ENCODE measurements at places on chromosomes 5 and 9.

- DNase-seq, result no peak
These were observed 584.6 kb downstream of the ANXA1 start for GRCh38 chr9:73736270-73736669.

DNA sequence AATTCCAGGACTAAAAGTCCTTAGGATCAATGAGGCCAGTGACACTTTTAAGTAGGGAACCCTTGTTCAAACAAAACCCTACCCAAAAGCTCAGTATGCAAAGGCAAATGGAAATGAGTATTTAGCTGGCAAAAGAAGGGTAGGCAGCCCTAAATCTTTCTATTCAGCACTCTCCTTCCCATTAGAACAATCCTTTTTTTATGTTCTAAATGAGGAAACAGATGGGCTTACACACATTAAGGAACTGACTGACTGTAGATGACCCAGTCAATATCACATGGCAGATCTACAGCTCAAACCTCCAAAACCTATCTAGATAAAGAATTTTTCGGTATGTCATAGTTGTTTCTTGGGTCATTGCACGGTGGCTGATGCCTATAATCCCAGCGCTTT lies 7.2 kb downstream of the CSNK1A1 start:
- DNase-seq, result peak; percentile 41

DNA sequence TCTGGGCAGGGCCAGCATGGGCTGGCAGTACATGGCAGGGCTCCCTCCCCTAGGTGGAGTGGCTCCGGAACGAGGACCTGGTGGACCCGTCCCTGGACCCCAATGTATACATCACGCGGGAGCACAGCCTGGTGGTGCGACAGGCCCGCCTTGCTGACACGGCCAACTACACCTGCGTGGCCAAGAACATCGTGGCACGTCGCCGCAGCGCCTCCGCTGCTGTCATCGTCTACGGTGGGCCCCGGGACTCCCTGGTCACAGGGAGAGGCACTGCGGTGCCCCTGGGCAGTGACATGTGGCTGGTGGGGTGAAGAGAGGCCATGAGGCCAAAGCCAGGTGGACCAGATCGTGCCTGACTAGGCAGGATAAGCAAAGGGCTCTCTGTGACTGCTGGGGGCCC lies 30.4 kb downstream of the HK3 start:
- DNase-seq, result no peak

DNA sequence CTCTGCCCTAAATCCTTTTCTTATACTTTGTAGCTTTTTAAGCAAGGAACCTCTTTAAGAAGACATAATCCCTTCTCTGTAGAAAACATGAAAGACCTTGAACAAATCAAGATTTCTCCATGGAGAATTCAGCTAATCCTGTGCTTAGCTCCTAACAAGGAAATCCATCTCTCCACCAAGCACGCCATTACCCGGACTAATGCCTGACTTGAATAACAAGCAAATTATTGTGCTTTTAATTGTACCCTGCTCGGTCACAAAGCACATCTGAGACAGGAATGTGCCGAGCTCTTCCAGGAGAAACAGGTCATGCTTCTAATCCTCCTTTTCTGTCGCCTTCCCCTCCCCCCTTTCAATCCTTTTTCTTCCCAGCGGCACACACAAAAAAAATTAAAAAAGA lies 141.3 kb downstream of the PSAT1 start:
- DNase-seq, result no peak

- no peak for DNase-seq
These were observed 95.8 kb upstream of the RETREG1 start for GRCh38 chr5:16712620-16713019.

GRCh38 chr9:136799854-136800657 lies 3.9 kb downstream of the CCDC183 start:
- DNase-seq, result peak; percentile 61

GRCh38 chr5:173279166-173279565 lies 44.2 kb upstream of the NKX2-5 start:
- DNase-seq, result no peak

DNA sequence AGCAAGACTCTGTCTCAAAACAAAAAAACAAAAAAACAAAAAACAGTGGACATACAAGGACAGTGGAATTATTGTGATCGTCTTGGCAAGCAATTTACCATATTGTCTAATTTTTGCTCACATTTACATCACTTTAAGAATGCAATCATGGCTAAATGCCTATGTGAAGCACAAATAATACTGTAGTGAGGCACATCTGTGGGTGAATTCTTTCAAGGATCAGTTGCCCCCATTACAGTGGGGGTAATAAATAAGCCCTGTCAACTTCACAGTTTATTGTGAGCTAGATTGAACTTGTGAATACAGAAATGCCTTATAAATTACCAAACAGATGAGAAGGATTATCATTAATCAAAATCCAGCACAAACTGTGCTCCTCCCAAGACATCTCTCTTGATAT lies 150.2 kb upstream of the PAPPA start:
- DNase-seq, result no peak

DNA sequence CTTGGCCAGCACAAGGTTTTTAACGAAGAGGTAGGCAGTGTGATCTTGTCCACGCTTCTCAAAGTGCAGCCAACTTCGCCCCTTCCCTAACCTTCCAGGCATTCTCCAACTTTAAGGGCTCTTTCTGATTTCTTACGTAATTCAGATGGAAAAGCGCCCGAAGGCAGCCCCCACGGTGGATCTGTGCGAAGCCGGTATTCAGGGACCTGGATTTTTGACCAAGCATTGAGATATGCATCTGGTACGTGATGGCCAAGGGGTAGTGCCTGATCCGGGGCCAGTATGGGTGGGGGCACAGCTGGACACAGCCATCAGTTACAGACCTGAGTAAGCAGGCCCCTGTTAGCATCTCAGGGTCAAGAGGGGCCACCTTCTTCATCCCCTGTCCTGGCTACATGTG lies 80.0 kb downstream of the AMBP start:
- no peak for DNase-seq

DNA sequence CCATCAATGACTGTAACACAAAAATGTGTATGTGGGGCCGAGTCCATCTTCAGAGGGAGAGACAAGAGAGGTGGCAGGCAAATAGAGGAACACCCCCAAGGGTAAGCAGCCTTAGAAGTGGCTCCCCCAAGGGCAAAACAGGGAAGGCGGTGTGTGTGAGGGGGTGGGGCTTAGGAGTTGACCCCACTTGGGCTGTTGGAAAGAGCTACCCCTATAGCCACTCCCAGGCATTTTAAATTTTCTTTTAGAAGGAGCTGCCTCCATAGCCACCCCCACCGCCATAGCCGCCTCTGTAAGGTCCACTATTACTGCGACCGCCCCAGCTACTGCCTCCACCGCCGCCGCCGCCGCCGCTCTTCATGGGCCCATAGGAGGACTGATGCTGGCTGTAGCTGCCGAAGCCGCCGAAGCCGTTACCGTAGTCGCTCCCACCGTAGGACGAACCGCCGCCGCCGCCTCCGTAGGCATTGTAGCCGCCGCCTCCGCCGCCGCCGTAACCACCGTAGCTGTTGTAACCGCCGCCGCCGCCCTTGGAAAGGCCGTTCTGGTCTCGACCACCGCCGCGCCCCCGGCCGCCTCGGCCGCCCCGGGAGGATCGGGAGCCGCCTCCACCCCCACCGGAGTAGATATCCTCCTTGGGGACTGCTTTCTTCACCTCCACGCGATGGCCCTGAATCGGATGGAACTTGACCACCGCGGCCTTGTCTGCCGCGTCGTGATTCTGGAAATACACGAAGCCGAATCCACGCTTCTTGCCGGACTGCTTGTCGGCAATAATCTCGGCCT lies 1.1 kb downstream of the HNRNPA0 start:
- DNase-seq, result peak; percentile 31

DNA sequence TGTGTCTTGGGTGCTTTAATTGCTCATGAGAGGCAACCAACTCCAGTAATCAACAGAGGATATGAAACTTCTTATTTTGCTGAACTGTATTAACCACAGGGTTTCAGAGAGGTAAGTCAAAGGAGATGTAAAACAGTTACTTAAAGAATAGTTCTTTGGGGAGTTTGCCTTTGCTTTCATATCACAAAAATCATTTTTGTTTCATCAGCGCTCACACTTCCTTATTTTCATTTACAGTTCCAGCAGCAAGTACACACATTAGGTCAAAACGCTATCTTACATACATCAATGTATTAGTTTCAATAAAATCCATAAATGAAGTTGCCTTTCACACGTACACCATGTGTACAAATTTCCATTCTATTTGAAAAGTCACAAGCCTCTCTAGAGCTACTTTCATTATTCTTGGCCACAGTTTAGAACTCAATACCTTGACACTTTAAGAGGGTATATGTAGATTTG lies 50.1 kb downstream of the ST8SIA4 start:
- DNase-seq, result peak; percentile 98

GRCh38 chr5:98031496-98031895 lies 742.0 kb upstream of the RGMB start:
- peak; percentile 16 for DNase-seq

GRCh38 chr5:32225445-32225844 lies 51.3 kb upstream of the GOLPH3 start:
- no peak for DNase-seq

GRCh38 chr5:125113328-125113727 lies 366.9 kb upstream of the ZNF608 start:
- peak; percentile 77 for DNase-seq

DNA sequence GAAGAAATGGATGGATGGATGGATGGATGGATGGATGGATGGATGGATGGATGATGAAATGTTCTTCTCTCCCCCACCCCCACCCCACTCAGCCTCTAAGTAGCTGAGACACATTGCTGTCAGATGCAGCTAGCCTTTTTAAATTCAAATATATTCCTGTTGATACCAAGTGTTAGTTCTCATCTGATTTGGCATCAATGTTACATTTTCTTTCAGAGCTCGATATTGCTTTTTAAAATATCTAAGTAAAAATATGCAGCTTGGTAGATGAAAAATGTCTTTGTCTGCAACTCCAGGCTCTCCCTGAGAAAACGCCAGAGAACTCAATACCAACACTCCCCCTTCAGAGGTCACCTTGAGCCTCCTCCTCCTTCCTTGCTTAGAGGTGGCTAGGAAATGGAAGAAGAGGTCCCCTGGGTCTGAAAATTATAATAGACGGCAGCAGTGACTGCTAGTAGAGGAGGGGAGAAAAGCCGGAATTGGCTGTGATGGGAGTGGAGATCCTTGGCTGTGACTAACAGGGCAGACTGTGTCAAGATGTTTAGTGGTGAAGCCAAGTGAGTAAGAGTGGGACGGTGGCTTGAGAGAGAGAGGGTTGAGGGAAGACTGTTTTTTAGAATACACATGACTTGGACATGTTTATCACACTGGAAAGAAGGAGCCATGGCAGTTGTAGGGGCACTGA lies 156.0 kb downstream of the ZNF462 start:
- no peak for DNase-seq

GRCh38 chr5:3607541-3608181 lies 12.0 kb downstream of the IRX1 start:
- DNase-seq, result no peak

DNA sequence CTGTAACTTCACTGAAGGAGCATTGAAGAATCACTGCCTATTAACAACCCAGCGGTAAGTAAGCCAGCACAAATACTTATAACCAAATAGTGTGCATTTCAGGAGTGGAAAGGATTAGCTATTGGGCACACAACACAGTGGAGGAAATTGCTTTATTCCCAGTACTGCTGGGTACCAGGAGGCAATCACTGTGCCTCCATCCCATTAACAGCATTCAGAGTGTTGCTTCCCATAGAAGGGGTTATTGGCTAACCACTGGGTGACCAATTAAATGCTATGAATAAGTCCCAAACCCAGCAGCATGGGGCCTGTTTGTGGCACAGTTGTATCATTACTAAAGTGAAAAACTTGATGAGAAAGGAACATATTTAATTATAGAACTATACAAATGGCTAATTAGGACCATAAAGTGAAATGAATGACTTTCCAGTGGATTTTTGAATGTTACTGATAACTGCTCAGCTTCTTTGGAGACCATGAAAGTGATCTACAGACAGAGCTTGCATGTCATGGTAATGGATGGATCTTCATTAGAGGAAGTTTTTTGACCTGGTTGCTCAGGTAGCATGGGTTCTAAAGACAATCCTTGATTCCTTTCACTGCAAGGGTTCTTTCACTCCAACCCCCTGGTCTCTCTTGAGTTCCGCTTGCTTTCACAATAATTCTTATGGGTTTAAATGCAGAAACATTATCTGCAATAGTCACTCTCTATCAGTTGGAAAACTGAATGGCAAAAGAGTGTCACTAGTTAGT lies 413.3 kb upstream of the RORB start:
- DNase-seq, result no peak

- DNase-seq, result no peak
These were observed 37.2 kb downstream of the FAM240B start for GRCh38 chr9:38682713-38683112.

- no peak for DNase-seq
These were observed 456.8 kb downstream of the EBF1 start for GRCh38 chr5:158642879-158643278.

- no peak for DNase-seq
These were observed 100.2 kb downstream of the PIK3R1 start for GRCh38 chr5:68315679-68316271.

- peak; percentile 61 for DNase-seq
These were observed 35.9 kb downstream of the MAMDC2 start for GRCh38 chr9:70079417-70080037.

DNA sequence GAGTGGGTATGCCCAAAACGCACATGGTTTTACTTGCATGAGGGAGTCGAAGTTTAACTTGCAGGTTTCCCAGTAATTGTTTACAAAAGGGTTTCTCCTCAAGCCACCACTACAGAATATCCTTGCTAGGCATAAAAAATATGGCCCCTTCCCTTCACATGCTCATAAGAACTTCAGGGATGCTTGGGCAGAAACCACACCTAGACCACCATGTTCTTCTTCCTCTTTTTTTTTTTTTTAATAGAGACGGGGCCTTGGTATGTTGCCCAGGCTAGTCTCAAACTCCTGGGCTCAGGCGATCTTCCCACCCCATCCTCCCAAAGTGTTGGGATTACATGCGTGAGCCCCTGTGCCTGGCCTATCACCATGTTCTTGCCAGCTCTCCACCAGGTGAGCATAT lies 18.6 kb upstream of the PLIN2 start:
- DNase-seq, result peak; percentile 19

GRCh38 chr9:114691046-114691955 lies 9.3 kb upstream of the TEX48 start:
- DNase-seq, result peak; percentile 46

DNA sequence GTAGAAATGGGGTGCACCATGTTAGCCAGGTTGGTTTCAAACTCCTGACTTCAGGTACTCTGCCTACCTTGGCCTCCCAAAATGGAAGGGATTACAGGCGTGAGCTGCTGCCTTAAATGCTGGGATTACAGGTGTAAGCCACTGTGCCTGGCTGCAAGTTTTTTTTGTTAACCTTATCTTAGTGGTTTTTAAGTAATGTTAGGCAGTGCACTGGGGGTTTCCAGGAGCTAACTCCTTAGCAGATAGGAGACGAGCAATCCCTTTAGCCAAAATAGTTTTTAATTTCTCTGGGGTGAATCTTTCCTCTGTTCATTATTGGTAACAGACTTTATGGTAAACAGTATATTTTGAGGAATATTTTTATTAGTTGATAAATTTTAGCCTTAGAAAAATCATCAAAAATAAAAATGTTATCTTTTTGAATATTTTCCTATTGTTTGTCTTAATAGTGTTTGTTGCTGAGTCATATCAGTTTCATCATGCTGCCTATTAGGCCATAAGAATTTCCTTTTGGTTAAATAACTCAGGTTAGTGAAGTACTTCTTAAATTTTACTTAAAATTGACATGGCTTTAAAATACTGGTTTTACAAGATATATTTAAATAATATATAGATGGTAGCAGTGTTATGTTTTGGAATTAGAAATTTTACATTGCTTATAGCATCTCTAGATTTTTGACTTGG lies 37.9 kb downstream of the LMNB1 start:
- no peak for DNase-seq
